Esophagus muscularis mucosa (tissue), 4 donors: ENCODE measurements at places on chromosomes 7 and 10.

- DNase-seq: no peak
Measured at GRCh38 chr7:147400221-147400689, 1190.3 kb upstream of the C7orf33 start.

DNA sequence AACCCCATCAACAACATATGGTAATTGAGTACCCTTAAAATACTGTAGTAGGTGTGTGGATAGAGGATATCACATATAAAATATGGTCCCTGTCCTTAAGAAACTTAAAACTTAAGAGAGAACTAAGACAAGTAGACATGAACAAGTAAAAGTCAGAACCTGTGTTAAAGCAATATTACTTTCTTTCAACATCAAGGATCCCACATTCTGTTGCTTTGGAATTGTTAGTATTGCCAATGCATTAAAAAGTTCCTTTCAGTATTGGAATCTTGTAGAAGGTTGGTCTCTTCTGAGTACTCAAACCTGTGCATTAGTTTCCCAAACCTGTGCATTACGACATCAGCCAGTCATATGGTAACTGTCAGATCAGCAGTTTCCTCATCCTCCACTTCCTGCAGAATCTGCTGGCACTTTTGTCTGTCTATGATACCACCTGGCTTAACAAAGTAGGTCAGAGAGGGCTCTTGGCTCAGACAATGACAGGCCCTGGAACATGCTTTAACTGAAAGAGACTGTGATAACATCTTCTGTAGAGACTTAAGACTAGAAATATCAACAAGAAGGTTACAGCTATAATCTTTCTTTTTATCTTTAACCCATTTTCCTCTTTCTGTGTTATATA lies 56.5 kb downstream of the CCDC71L start:
- no peak for DNase-seq

- no peak for DNase-seq
Measured at GRCh38 chr7:157281221-157281998, 55.4 kb upstream of the DNAJB6 start.

GRCh38 chr7:17456541-17456940 lies 158.1 kb downstream of the AHR start:
- no peak for DNase-seq

DNA sequence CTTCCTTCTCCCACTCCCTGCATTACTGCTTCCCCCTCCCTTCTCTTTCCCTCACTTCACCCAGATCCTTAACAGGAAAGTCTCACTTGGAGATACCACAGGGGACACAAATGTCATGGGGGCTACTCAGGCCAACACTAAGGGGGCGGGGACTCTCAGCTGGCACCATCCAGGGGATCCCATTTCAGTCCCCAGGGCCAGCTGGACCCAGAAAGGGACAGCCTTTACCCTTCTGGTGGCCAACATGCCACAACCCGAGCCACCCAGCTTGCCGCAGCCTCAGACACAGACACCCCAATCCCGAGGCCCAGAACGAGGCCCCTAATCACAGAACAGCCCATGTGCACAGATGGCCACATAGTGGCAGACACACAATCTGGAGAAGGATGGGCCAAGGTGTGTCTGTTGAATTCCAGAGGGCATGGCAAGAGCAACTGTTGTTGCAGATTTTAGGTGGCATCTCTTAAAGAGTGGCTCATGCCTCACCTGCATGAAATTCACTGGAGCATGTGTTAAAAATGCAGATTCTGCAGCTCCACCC lies 5.6 kb downstream of the CAMK2G start:
- DNase-seq: no peak

- no peak for DNase-seq
Measured at GRCh38 chr7:12637819-12638592, 49.4 kb upstream of the ARL4A start.

- peak; percentile 91 for DNase-seq
Measured at GRCh38 chr7:55212838-55213237, 152.3 kb upstream of the LANCL2 start.

DNA sequence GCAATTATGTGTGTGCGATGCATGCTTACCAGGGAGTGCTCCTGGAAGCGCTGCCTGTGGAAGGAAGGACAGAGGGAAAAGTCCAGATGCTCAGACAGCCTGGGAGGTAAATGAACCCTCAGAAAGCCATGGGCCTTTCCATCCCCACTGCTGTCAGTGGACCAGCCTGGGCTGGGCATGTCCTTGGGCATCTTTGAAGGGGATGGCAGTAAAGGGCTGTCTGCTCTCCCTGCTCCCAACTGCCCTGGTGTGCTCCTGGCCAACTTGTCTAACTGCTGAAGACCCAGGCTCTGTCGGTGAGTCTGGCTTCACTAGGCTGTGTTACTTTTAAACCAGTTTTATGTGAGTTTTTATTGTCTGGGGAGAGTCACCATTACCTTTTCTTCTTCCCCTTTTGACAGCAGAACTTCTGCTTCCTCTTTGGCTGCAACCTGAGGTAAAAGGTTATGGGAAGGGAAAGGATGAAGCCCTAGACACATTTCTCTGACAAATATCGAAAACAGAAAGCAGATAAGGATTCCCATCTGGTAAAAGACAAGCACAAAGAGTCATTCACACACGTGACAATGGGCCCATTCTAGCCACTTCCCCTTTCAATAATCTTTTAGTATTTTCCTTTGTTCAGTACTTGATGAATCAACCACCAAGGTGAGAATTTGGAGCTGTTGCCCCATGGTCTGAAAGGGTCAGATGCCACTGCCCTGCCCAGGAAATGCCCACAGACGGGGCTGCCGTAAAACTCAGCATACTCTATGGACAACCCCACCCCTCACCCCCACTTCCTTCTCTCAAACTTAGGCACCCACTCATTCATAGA lies 27.6 kb upstream of the PIK3AP1 start:
- no peak for DNase-seq

DNA sequence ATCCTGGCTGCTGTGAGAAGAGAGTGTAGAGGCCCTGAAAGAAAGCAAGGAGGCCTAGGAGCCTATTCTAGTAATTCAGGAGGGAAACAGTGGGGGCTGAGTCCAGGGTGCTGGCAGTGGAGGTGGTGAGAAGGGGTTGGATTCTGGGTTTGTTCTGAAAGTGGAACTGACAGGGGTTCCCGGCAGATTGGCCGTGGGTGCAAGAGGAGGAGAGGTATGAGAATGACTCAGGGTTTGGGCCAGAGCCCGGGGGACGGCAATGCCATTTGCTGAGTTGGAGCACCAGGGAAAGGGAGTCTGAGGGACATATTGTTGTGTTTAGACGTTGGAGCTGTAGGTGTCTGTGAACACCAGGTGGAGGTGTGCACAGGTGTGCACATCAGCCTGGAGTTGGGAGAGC lies 38.5 kb downstream of the NPTX2 start:
- DNase-seq: no peak

DNA sequence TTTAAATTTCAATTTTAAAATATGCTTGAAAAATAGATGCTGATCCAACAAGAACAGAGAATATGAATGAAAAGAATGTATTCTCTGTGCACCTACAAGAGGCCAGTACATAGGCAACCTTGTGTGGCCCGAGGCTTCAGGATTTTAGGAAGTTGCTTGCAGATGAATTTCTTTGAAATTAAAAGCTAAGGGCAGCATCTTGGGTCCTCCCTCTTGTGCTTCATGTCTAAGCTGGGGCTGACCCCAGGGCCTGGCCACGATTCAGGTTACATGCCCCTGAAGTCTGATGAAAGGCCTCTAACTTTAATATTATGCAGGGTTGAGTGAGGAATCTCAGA lies 138.9 kb downstream of the BMPER start:
- no peak for DNase-seq

GRCh38 chr10:119821182-119821581 lies 51.5 kb downstream of the MCMBP start:
- no peak for DNase-seq

- no peak for DNase-seq
Measured at GRCh38 chr7:132750096-132750495, 173.8 kb upstream of the PLXNA4 start.

DNA sequence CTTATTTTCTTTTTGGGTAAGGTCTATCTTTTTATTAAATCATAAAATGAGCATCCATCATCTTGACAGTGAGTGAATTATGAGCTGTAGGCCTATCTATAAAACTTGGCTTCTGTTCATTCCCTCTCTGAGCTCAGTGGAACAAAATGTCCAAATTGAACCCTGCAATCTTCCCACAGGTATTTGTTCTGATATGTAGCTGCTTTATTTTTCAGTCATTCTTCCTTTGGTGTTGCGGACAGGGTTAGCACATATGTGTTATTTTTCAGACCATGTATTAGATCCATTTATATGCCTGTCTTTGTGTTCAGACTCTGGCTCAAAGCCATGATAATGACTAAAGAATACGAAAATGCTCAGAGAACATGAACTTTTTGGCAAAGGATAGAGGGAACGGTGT lies 201.6 kb upstream of the KIAA1217 start:
- no peak for DNase-seq

GRCh38 chr7:102393467-102393866 lies 2.7 kb upstream of the PRKRIP1 start:
- DNase-seq: peak; percentile 57

DNA sequence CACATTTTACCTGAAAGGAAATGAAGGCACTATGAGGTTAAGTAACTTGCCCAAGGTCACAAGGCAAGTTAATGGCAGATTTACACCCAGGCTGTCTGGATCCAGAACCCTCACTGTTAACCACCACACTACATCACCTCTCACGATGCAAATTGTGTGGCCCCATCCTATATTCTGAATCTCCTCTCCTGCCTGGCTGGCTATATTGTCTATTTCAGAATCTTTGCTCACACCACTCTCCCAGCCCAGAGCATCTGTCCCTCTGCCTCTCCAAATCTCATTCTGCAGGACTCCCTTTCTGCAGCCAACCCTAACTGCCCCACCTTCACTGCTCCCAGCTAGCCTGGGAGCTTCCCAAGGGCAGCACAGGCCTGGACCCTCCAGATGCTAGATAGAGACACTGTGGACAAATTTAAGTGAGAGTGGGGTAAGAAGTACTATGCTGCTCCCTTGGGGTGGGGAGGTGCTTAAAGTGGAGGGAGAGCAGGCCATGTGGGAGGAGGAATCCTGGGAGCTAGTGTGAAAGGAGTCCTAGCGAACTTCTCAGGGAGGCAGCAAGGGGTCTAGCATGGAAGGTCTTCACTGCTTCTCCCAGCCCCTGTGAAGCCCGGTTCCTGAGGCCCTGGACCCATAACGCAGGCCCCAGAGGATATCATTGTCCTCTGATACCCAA lies 786 bp downstream of the CUEDC2 start:
- no peak for DNase-seq
